ENCODE measurements at places on chromosomes 7 and 10.
A peak's percentile ranks its signal among the peaks of the same experiment; 100 is the strongest.

GRCh38 chr10:20970708-20971107 is 73.6 kb upstream of the NEBL start:
- no peak for DNase-seq

DNA sequence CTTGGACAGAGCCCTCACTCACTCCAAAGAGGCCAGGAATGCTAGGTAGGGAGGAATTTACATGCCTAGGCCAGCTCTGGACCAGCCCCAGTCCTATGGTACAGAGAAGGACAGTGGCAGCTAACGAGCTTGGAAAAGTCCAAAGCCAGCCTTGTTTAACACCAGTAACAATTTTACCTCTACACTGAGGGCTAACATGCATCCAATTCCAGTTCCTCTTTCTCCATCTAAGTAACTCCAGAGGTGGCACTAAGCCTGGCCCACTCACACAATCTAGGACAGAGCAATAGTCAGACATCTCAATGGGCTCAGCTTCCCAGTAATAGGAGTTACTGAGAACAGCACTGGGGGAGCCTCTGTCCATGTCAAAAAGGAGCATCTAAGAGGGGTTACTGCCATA is 5.7 kb upstream of the LCOR start:
- no peak for DNase-seq

- DNase-seq, result peak; percentile 84
Observed at GRCh38 chr7:97973206-97973658, 16.8 kb downstream of the OCM2 start.

DNA sequence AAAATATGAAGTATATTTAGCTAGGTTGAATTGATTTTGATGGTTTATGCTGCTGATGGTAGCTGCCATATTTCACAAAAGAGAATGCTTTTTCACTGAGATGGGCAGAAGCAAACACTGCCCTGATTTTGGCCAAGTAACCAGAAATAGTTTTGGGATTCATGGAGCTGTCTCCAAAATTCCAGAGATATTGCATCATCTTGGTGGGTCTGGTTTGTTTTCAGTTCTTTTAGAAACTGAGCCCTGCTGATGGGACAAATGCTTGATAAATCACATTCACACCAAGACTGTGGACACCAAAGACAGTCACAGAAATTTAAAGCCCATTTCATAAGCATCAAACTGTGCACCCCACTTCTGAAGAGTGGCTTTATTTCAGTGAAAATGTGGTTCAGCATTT is 140.5 kb downstream of the BICC1 start:
- DNase-seq, result no peak

DNA sequence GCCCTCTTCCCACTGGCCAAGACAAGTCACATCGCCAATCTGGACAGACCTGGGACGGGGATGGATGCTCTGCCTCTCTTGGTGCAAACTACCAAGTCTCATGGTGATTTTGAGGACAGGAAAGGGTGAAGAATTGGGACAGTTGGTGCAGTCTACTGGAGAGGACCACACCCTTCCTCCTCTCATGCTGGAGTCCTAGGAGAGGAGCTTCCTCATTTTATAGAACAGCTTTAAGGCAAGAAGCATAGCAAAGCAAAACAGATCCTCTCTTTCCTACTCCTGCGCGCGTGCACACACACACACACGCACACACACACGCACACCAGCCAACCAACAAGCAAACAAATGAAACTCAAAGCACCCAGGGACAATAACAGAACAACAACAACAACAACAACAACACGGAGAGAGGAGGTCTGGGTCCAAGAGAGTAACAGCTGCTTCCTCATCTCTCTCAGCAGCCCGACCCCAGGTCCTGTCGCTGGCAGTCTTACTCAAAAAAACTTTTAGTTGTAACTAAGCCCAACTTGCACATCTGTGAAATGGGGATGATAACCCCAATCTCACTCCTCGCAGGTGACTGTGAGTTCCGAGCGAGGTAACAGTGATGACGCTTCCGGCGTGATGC is 83.4 kb downstream of the TMEM178B start:
- no peak for DNase-seq

DNA sequence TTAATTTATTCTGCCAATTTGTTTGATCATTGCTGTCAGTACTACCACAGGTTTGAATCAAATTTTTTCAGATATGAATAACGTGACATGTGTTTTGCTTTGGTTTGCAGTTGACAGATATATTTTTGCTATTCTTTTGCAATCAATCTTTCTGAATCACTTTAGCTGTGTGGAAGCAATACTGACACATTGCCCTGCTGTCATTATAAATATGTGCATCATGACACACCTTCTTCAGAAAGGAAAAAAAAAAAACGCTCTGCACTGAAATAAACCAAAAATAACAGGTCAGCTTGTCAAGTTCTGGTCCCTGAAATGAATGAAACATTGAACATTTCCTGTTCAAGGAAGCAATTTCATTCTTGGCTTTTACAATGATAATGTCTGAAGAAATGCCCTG is 93.8 kb upstream of the FAM13C start:
- no peak for DNase-seq

DNA sequence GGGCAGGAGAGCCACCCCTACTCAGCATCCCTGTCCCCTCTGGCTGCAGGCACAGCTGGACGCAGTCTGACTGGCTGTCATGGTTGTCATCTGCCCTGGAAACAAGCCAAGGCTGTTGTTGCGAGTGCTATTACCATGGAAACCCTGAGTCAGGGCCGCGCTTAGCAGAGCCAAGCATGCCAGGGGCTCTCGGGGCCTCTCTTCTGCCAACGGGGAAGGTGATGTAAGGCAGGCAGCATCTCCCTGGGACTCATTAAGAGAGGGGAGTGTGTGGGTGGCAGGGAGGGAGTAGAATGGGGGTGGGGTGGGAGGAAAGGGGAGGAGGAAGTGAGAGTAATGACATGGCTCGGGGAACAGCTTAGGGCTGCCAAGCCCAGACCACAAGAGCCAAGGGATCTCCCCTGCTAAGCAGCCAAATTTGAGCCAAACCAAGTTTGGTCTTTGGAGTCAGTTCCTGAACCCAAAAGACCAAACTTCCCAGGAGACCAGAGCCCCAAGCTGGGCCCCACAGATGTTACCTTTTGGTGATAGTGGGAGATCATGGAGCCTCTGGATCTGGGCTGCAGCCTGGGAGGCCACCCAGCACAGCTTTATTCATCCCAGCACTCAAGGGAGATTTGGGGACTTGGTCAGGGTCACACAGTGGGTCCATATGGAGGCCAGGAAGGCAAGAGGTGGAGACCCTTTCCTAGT is 67.6 kb downstream of the TMEM130 start:
- peak; percentile 55 for DNase-seq

DNA sequence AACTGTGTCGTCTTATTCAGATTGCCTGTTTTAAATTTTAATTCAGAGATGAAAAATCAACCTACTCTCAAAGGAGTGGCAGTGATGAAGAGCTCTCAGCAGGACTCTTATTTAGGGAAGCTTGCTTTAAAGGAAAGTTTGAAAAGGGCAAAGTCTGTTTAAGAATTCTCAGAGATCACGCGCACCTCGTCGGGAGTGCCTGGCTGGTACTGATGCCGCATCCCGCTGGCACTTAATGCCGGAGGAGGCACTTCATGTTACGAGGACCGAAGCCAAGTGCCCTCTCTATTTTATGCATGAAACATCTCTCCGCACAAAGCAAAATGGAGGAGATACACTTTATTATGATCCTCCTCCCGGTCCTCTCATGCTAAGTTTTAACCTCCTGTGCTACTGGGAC is 71.1 kb upstream of the INSYN2A start:
- DNase-seq, result no peak

- no peak for DNase-seq
Observed at GRCh38 chr10:48473704-48474103, 131.2 kb downstream of the ARHGAP22 start.

- no peak for DNase-seq
Observed at GRCh38 chr10:87658321-87658795, 1.3 kb upstream of the PAPSS2 start.

- DNase-seq, result no peak
Observed at GRCh38 chr7:45494885-45495284, 79.3 kb upstream of the ADCY1 start.

- DNase-seq, result no peak
Observed at GRCh38 chr7:151905353-151905752, 28.4 kb upstream of the PRKAG2 start.

GRCh38 chr7:68058014-68058413 is 1061.4 kb downstream of the TYW1 start:
- DNase-seq, result no peak
